ENCODE measurements at places on chromosomes 11 and 22. TPM values are rescaled to one million over a fixed set of nuclear protein-coding genes. Genes with fewer than 3 reads are reported as not detected.

DNA sequence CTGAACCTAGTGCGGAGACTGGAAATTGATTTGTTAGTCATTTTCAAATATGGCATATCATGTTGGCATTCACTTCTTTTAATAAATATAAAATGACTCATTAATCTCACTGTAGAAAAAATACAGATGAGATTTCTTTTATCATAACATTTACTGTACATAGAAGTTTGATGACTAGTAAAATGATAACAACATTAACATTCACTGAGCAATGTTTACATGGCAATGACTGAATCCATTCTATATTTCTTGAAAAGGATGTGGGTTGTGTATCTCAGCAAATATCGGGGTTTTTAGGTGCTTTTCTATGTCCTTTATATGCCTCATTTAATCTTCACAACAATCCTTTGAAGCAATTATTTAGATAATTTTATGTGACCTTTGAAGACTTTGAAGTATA, 920.9 kb upstream of the FAT3 start:
- H3K27me3 ChIP-seq, result no peaks in the 10 kb centered on the region
- DNase-seq, result no peak
- no peak overlapping the region for H3K4me3 ChIP-seq
- H3K27ac ChIP-seq, result no peak overlapping the region

- H3K27ac ChIP-seq, result no peak overlapping the region
- no peak for DNase-seq
- H3K4me3 ChIP-seq, result no peak overlapping the region
- peaks cover 13% of the 10 kb centered on the region for H3K4me1 ChIP-seq
- H3K36me3 ChIP-seq, result no peaks in the 10 kb centered on the region
Observed at GRCh38 chr11:114033066-114033465, 26.4 kb upstream of the ZBTB16 start.

DNA sequence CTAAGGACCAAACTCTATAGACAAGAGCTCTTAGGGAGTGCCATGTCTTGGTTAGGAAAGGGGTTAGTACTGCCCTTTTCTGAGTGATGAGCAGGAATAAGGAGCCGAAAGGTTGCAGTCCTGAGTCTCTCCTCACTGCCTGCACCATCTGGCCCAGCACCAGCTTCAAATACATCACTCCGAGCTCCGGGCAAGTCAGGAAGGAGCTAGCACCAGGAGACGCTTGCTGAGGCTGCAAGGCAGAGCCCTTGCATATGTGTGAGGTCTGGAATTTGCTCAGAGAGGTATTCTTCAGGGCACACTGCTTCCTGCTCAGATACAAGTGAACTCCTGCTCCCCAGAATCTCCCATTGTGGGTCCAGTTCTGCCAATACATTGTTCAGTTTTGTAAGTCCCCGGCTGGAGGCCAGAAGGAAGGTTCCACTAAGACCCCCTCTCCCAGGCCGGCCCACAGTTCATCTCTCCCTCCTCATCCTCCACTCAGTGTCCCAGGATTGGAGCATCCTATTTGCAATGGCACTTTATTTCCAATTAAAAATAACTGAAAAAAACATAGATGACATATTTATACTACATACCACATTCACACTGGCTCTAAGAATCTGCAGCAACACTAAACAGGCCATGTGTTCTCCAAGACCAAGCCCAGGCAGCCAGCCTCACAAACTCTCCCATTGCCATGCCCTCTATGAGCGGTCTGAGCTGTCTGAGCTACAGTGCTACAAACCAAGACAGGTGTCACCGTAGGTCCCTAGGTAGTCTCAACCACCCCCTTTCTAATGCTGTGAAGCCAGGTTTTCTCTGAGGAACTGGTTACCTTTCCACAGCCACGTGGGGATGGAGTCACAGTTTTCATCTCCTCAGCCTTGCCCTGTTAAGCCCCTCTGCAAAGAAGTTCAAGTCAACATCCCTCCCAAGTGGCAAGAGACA, 55.1 kb upstream of the SPATA19 start:
- H3K27me3 ChIP-seq, result no peaks in the 10 kb centered on the region
- no peak overlapping the region for H3K4me3 ChIP-seq
- peak; percentile 37 for DNase-seq
- peaks cover 5% of the 10 kb centered on the region for H3K36me3 ChIP-seq
- no peaks in the 10 kb centered on the region for H3K4me1 ChIP-seq

- DNase-seq, result no peak
- peak overlapping the region; percentile 42 for H3K27ac ChIP-seq
- H3K4me3 ChIP-seq, result no peak overlapping the region
- no peaks in the 10 kb centered on the region for H3K27me3 ChIP-seq
- no peaks in the 10 kb centered on the region for H3K4me1 ChIP-seq
Observed at GRCh38 chr11:74710281-74710938, 20.8 kb downstream of the CHRDL2 start.

- no peak overlapping the region for H3K27ac ChIP-seq
- peaks cover 24% of the 10 kb centered on the region for H3K4me1 ChIP-seq
- DNase-seq, result no peak
- H3K27me3 ChIP-seq, result peaks cover 3% of the 10 kb centered on the region
- no peaks in the 10 kb centered on the region for H3K36me3 ChIP-seq
Observed at GRCh38 chr11:107592813-107593212, 1.9 kb downstream of the ELMOD1 start.

DNA sequence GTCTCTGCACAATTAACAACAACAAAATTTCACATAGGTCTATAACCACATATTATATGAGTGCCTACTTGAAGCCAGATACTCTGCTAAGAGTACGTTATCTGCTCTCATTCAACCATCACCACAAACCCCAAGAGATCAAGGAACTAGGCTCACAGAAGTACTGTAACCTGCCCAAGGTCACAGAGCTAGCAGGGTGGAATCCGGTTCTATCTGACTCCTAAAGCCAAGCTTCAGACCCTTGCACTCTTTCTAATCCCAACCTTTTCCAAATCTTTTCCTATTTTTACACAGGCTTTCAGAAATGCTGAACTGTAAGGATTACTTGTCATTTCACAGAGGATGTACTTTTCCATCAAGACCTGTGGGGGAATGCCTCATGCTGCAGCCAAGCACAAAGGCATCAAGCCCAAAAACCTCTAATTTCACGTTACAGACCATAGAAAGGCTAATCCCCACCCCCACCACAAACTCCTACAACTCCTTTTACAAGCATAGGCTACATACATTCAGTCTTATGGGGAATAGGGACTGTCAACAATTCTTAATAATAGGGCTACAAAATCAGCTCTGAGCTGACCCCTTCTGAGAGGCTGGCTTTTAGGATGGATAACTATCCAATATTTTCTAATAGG, 927 bp downstream of the PRCP start:
- H3K4me3 ChIP-seq, result peak overlapping the region; percentile 60
- DNase-seq, result no peak
- no peaks in the 10 kb centered on the region for H3K36me3 ChIP-seq
- peak overlapping the region; percentile 87 for H3K27ac ChIP-seq
- peaks cover 34% of the 10 kb centered on the region for H3K4me1 ChIP-seq

DNA sequence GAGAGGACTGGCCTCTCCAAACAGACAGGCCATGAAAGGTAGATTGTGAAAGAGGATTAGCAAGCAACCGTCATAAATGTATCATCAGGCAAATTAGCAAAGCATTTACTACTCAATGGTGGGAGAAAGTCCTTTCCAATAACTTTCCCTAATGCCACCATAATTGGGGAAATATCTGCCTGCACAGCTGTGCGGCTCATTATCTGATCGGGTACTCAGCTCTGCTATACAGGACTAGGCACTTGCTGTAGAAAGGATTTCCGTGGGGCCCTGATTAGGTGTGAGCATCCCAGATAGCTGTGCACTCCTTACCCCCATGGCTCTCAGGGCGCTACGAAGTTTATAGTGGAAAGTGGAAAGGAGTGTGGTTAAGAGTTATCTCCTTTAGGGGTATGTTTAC, 309.7 kb upstream of the PLET1 start:
- no peak overlapping the region for H3K4me3 ChIP-seq
- H3K36me3 ChIP-seq, result no peaks in the 10 kb centered on the region
- no peak overlapping the region for H3K27ac ChIP-seq
- H3K27me3 ChIP-seq, result no peaks in the 10 kb centered on the region
- no peak for DNase-seq

DNA sequence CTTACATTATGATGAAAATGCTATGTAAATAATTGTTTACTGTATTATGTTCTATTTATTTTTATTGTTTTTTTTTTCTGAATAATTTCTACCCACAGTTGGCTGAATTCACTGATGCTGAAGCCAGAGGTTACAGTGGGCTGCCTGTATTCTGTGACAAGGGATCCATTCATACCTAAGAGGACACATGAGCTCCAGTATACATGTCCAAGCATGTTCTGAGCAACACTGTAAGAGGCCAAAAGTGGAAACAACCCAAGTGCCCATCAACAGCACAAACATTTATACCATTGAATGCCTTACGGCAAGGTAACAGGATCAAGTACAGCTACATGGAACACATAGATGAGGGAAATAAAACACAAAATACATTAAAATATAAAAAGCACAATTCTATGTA, 1.4 kb upstream of the SRSF8 start:
- no peaks in the 10 kb centered on the region for H3K36me3 ChIP-seq
- H3K4me1 ChIP-seq, result peaks cover 20% of the 10 kb centered on the region
- H3K27me3 ChIP-seq, result no peaks in the 10 kb centered on the region
- H3K4me3 ChIP-seq, result no peak overlapping the region
- no peak for DNase-seq
- no peak overlapping the region for H3K27ac ChIP-seq

DNA sequence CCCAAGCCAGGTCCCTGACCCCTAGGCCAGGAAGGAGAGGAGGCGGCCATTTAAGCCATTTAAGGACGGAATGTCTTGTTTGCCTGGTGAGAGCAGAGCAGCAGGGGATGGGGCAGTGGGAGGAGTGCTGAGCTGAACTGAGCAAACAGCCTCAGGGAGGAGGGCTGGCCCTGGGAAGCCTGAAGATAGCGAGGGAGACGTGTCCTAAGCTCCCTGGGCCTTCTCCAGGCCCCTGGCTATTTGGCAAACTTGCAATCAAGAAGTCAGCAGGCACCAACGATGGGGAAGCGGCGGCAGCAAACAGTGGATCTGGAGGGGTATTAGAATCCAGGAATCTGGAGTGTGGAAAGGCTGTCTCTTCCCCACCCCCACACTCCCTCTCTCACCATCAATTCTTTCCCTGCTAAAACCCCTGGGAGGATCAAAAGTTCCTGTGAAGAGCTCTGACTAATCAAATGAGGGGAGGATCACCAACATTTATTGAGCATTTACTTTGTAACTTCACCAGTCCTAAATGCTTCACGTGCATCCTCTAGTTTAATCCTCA, 8.8 kb downstream of the BCL9L start:
- peak; percentile 90 for DNase-seq
- no peaks in the 10 kb centered on the region for H3K27me3 ChIP-seq
- H3K4me3 ChIP-seq, result peak overlapping the region; percentile 92
- H3K27ac ChIP-seq, result peak overlapping the region; percentile 99
- no peaks in the 10 kb centered on the region for H3K36me3 ChIP-seq

GRCh38 chr11:93122535-93123235, 75.1 kb downstream of the SLC36A4 start:
- no peaks in the 10 kb centered on the region for H3K27me3 ChIP-seq
- no peaks in the 10 kb centered on the region for H3K36me3 ChIP-seq
- DNase-seq, result no peak
- no peak overlapping the region for H3K27ac ChIP-seq
- H3K4me1 ChIP-seq, result no peaks in the 10 kb centered on the region
- H3K4me3 ChIP-seq, result no peak overlapping the region

GRCh38 chr11:23403210-23404185, 543.2 kb upstream of the CCDC179 start:
- H3K4me1 ChIP-seq, result no peaks in the 10 kb centered on the region
- no peaks in the 10 kb centered on the region for H3K36me3 ChIP-seq
- no peak overlapping the region for H3K27ac ChIP-seq
- DNase-seq, result peak; percentile 56

DNA sequence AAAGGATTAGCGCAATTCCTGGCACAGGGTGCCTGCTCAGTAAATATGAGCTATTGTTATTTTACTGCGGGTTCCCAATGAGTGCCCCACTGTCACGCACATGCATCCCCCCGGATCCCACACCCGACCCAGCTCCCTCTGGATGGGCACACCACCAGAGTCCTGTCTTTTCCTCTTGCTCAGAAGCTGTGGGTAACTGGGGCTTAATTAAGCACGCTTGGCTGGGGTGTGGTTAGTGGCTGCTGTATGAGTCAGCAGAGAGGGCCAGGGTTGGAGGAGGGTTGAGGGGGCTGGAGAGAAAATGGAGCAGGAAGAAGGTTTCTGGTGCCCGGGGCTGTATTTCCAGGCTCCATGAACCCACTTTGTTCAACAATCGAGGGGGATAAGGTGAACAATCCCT, 30.3 kb upstream of the NECTIN1 start:
- H3K4me1 ChIP-seq, result no peaks in the 10 kb centered on the region
- H3K27ac ChIP-seq, result no peak overlapping the region
- no peak overlapping the region for H3K4me3 ChIP-seq
- no peak for DNase-seq

GRCh38 chr11:112523951-112524350, 263.3 kb upstream of the PLET1 start:
- peaks cover 31% of the 10 kb centered on the region for H3K4me1 ChIP-seq
- peak overlapping the region; percentile 27 for H3K27ac ChIP-seq
- no peak for DNase-seq

- H3K27me3 ChIP-seq, result no peaks in the 10 kb centered on the region
- H3K27ac ChIP-seq, result no peak overlapping the region
- H3K4me3 ChIP-seq, result no peak overlapping the region
- no peak for DNase-seq
Observed at GRCh38 chr11:85595285-85595884, 31.8 kb downstream of the DLG2 start.

- H3K36me3 ChIP-seq, result no peaks in the 10 kb centered on the region
- no peak overlapping the region for H3K27ac ChIP-seq
- H3K27me3 ChIP-seq, result no peaks in the 10 kb centered on the region
- no peaks in the 10 kb centered on the region for H3K4me1 ChIP-seq
- peak overlapping the region; percentile 18 for H3K4me3 ChIP-seq
- DNase-seq, result peak; percentile 80
Observed at GRCh38 chr22:30802202-30803166, 107.8 kb downstream of the OSBP2 start.

DNA sequence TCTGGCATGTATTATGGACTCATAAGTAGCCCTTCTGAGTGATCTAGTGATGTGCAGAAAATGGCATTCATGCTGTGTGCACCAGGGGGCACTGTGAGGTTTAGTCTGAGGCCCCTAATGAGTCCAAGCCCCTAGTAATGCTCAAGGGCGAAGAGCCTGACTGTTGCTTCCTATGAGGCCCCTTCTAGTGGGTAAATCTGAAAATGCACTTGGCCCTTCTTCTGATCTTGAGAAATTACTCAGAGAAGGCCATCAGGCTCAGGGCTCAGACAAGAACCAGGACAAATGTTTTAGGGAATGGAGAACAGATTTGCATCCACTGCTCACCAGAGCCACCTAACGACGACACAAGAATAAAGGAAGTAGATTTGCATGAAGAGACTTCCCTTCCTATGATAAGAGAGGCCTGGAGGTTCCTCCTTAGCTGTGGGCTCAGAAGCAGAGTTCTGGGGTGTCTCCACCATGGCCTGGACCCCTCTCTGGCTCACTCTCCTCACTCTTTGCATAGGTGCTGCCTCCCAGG, 75.8 kb downstream of the GGTLC2 start:
- no peaks in the 10 kb centered on the region for H3K36me3 ChIP-seq
- no peak overlapping the region for H3K4me3 ChIP-seq
- no peak for DNase-seq
- H3K27ac ChIP-seq, result peak overlapping the region; percentile 47

GRCh38 chr22:19554834-19555404, 30.7 kb upstream of the CLDN5 start:
- DNase-seq, result peak; percentile 26
- H3K4me3 ChIP-seq, result no peak overlapping the region
- no peaks in the 10 kb centered on the region for H3K36me3 ChIP-seq
- H3K4me1 ChIP-seq, result no peaks in the 10 kb centered on the region
- no peaks in the 10 kb centered on the region for H3K27me3 ChIP-seq

The SLC35F2 gene
- 15.4 TPM for polyA plus RNA-seq

The OR5P2 gene
- polyA plus RNA-seq, result not detected

The SMTNL1 gene
- not detected for polyA plus RNA-seq

The CARD18 gene
- polyA plus RNA-seq, result not detected
